ENCODE measurements at places on chromosomes 13 and 19. TPM values are rescaled to one million over a fixed set of nuclear protein-coding genes. Genes with fewer than 3 reads are reported as not detected.

CHST8 gene
- total RNA-seq = not detected

DPF1 gene
- total RNA-seq = 2.5 TPM

TMEM59L gene
- not detected for total RNA-seq

PRKCG gene
- not detected for total RNA-seq

METTL21C gene
- not detected for total RNA-seq

SERTAD3 gene
- total RNA-seq = 22.5 TPM

KASH5 gene
- total RNA-seq = not detected

Data from melanocyte of skin (primary cell).